ENCODE measurements at places on chromosomes 6 and 20.

GRCh38 chr6:85186546-85187175 lies 263.2 kb upstream of the NT5E start:
- DNase-seq, result no peak

DNA sequence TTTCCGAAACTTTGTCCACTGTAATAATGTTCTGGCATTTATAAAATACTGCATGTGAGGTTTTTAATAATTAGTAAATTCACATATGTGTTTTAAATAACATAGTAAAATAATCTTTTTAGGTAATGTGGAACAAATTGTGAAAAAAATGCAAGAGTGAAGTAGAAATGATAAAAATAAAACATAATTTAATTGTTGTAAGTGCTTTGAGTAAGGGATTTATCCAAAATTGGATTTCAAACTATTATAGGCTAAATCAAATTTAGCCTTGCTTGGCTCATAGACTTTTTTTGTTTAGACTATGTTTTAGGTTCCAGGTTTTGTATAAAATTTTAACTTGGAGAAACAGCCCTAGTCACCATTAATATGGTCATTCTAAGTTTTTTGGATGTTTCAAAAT lies 1029.5 kb downstream of the PHF3 start:
- no peak for DNase-seq

DNA sequence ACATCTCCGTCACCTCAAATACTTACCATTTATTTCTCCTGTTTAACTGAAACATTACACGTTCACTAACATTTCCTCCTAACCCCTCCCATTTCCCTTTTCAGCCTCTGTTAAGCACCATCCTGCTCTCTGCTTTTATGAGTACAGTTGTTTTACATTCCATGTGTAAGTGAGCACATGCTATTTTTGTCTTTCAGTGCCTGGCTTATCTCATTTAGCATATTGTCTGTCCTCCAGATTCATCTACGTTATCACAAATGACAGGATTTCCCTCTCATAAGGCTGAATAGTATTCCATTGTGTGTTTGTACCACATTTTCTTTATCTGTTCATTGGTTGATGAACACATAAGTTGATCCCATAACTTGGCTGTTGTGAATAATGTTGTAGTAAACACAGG lies 22.7 kb downstream of the TAF11 start:
- DNase-seq, result no peak

DNA sequence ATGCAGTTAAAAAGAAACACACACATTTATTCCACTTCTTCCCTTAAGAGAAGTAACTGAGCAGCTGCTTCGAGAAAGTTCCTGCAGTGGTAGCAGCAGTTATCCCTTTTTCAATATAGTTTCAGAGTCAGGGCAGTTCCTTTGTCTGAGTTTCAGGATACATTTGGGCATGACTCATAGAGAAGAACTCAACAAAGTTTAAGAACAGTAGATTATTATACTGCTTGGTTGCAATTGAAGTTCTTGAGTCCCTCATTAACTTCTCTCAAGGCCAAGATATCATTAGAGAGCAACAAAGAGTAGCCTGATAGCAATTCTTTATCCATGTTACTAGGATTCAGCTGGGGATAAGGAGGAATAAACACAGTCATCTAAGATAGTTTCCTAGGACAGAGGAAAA lies 54.4 kb downstream of the TPD52L1 start:
- DNase-seq, result no peak

DNA sequence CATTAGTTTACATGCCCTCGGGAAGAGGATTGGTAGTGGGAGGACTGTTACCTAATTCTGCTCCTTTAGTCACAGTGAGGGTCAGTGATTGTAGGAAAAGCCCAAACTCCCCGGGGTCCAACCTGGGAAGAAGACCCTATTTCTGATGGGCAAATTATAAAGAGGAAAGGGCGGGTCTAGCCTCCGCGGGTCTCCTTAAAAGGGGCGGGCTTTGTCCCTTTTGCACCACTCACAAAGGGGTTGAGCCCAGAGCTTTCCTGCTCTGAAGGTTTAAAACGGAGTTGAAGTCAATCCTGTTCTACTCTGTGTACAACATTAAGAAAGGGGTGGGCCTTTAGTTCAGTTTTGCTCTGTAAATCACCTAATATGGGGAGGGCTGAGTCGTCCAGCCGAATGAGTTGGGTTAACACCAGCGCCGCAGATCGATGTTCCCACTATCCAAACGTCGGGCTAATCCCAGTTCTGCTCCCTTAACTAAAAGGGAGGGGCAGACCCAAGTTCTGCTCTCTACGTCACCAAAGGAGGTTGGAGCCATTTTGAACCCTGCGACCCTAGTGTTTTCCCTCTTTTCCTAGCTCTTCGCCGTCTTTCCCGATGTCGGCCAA lies 920 bp upstream of the RNF5 start:
- DNase-seq, result no peak

DNA sequence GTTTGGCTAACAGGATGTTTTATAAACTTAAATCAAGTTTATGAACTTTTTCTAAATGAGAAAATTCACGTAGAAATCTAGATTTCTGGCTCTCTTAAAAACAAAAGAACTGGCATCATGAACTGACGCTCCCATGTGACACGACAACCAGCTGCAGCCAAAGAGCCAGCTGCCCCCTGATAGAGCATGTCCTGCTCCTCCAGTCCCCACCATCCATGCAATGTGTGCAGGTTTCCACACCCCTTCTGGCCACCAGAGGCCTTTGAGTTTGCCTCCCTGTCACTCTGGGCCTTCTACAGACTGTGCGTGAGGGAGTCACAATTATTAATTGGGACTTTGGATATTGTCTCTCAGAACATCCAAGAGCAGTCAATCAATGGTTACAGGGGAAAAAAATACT lies 1.6 kb upstream of the GPLD1 start:
- no peak for DNase-seq

GRCh38 chr20:8535403-8536261 lies 403.6 kb downstream of the PLCB1 start:
- DNase-seq, result no peak

GRCh38 chr6:10478187-10479040 lies 42.7 kb upstream of the GCNT2 start:
- DNase-seq, result peak; percentile 26

- DNase-seq, result no peak
These were observed 275.1 kb downstream of the GRIK2 start for GRCh38 chr6:101668496-101669030.

DNA sequence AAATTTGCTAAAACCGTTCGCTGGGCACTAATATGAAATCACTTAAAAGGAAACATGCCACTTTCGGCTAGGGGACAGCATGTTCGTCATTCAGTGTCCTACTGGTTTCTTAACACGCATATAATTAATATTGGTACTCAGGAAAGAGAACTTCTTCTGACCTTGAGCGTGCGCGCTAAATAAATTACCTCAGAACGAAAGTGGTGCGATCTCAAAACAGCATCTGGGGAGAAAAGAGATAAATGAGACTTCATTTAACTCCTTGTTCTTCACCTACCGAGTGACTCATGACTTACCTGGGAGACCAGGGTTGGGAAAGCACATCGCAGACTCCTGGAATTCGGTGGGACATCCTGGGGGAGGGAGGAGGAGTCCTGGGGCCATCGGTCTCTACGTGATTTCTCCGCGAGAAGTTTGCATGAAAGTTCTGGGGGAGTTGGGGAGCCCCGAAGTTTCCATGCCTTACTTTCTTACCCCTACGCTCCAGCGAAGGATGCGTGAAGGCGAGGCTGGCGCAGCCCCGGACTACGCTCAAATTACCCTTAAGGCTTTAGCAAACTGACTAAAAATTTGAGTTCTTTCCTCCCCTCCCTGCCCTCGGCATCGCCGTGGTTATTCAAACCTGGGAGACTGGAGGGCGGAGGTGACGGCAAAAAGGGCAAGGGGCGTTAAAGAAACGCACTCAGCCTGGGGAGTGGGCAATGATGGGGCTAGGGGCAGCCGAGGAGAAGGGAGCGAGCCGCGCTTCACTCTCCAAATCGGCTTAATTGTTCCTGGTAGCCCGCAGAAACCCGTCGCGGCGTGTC lies 1.1 kb upstream of the BEND6 start:
- peak; percentile 8 for DNase-seq

DNA sequence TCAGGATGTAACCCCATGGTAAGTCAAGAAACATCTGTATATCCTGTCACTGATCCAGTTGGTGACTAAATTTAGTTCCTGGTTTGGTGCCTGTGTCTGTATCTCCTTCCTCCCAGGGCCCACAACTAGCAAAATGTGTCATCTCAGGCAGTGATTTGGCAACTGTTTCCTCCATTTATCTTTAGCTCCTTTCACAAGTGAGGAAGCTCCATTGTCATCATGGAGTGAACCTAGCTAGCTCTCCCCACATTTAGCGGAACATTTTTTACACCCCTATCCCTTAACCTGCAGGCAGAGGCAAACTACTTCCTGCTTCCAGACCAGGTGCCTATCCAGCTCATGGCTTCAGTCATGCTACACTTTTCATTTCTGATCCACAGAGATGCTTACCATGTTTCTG lies 99.5 kb downstream of the IPCEF1 start:
- DNase-seq, result no peak

GRCh38 chr6:151630991-151631655 lies 137.3 kb downstream of the CCDC170 start:
- DNase-seq, result no peak

DNA sequence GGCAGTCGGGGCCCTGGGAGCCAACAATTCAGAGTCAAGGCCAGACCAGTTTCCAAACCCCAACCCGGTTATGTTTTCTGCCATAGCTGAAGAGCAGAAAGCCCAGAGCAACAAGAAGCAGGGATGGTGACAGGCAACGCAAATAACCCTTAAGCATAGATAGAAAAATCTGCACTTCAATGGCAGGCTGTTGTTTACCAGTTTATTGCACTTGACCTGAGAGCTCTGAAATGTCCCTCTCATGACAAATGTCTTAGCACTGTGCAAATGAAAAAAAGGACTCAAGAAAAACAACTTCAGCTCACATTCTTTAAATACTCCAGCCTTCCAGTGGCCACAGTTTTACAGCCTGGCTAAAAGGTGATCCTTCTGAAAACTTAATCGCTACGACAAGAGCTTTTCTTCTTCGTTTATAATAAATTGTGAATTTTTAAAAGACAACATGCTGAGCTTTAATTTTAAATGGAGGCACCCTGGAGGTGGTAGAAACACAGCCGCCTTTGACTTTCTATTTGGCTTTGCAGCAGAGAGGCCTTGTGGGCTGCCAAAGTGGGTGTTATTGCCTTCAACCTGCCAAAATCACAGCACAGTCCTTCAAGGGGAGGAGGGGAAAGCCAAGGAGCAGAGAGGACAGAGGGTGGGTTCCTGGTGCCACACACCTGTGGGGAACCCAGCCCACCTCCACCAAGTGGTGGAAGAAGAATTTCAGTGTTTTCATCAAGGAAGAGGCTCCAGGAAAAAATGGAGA lies 289.5 kb upstream of the CDYL start:
- DNase-seq, result no peak

DNA sequence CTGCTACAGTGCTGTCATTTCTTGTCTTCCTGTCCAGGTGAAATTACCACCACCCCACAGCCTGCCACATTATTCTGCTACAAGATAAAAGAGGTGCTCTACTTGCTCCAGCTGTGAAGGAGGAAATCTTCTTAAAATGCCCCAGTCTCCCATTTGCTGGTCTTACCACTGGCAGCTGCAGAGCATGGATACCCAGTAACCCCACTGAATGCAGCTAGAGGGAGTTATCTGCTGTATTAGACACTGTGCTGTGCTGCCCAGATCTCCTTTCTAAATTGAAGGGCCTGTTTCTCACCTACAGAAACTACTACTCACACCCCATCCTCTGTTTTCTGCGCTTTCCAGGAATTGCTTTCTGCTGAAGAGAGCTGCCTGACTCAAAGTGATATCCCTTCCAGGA lies 517.8 kb downstream of the PKHD1 start:
- DNase-seq, result no peak

GRCh38 chr20:50646483-50646996 lies 44.8 kb downstream of the RIPOR3 start:
- DNase-seq, result no peak

DNA sequence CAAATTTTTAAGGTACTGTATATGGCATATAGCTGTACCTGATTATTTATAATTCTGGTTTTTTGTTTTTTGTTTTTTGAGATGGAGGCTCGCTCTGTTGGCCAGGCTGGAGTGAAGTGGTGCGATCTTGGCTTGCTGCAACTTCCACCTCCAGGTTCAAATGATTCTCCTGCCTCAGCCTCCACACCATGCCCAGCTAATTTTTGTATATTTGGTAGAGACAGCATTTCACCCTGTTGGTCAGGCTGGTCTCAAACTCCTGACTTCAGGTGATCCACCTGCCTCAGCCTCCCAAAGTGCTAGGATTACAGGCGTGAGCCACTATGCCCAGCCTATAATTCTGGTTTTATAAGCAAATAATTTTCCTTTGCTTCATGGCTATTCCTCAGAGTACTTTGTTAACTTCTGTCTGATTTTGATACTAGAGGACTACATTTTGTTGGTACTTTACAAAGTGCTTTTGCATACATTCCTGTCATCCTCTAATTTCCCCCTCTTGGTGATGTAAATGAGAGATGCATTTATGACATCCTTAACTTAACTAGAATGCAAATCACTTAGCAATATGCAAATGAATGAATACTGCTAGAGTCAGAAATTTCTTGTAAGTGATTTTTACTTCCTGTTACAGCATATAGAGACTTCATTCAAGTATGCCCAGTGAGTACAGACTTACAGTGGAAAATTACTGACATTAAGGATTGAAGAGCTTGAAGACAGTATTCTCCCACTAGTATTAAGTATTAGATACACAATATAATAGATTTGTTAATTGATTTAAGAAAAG lies 35.7 kb upstream of the ARID1B start:
- no peak for DNase-seq

- DNase-seq, result no peak
These were observed 64.6 kb downstream of the NCOA3 start for GRCh38 chr20:47566269-47566668.

DNA sequence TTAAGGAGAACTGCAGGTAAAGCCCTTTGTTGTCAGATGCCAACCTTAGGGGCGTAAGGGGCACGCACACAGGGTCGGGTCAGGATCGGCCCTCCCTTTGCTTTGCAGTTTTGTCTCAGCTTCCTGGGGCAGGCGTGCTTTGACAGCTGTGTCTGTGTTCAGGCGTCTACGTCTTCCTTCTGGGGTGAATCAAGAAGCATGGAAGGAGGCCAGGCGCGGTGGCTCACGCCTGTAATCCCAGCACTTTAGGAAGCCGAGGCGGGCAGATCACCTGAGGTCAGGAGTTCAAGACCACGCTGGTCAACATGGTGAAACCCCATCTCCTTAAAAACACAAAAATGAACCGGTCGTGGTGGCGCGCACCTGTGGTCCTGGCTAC lies 1.3 kb downstream of the ZGPAT start:
- DNase-seq, result no peak

- no peak for DNase-seq
These were observed 166.4 kb upstream of the ZNF217 start for GRCh38 chr20:53760025-53760441.

GRCh38 chr6:90464507-90464906 lies 122.4 kb downstream of the MAP3K7 start:
- no peak for DNase-seq
